ENCODE measurements at places on chromosomes 16 and 17.

DNA sequence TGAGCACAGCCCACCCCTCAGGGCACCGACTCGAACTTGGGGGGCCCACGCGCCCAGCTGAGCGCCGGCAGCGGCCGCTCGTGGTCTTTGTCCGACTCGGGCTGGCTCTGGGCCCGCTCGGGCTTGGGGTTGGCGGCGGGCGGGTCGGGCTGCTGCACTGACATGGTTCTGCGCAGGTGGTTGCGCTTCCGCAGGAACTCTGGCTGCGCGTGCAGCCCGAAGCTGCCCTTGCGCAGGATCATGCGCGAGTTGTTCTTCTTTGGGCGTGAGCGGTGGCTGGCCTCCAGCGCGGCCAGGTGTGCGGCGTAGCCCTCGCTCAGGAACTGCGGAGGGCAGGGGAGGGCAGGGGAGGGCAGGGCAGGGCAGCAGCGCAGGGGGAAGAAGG, 11.1 kb downstream of the PIMREG start:
- DNase-seq: no peak

- DNase-seq: no peak
Measured at GRCh38 chr17:44121997-44122815, 1.2 kb downstream of the HDAC5 start.

- DNase-seq: no peak
Measured at GRCh38 chr17:48612854-48613691, 2.0 kb downstream of the HOXB8 start.

DNA sequence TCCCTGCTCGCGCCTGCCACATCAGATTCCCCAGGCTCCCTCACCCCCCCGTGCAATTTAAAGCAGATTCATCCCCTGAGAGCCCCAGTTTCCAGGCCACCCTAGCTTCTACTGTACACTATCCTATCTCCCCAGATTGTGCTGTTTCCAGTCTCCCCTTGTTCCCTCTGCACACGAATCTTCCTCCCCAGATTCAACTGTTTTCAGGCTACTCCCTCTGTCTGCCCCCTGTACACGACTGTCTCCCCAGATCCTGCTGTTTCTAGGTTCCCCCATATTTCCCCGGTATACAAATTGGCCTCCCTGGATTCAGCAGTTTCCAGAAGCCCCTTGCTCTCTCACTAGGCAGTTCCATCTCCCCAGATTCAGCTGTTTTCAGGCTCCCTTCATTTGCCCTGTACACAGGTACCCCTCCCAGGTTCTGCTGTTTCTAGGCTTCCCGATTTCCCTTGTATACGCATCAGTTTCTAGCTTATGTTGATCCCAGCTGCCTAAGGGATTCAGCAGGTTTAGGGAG, 22.9 kb downstream of the COPZ2 start:
- no peak for DNase-seq

DNA sequence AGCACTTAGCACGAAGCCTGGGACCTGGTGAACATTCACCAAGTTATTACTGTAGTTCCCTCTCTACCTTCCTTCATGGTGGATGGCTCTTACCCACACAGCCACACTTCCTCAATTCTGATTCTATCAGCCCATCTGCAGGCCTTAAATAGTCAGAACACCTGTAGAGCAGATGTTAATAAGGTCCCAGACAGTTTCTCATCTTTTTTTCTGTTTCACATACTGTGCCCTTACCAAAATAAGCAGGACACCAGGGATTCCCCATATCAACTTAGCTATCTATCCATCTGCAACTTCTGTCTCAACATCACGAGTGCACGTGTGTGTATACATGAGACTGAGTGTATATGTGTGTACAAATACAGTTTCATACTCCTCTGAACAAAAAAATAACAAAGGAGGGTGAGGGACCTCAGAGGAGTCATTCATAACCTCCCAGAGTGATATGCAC, 2.8 kb downstream of the RECQL5 start:
- no peak for DNase-seq

DNA sequence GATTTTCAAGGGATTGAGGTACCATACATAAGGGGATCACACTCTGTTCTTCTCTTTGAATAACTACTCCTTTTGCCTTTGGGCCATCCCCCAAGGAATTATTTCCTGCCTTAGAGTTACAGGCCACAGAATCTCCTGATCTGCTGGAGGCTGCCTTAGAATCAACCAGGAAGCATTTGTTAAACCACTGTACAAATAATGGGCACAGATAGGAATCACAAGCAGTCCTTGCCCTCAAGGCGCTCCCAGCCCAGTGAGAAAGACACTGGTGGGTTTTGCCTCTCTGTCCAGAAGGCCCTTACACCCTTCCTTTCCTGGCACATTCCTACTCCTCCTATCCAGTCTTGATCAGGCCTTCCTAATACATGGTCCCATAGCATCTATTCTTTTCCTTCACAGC, 45.9 kb downstream of the MRTFB start:
- no peak for DNase-seq

DNA sequence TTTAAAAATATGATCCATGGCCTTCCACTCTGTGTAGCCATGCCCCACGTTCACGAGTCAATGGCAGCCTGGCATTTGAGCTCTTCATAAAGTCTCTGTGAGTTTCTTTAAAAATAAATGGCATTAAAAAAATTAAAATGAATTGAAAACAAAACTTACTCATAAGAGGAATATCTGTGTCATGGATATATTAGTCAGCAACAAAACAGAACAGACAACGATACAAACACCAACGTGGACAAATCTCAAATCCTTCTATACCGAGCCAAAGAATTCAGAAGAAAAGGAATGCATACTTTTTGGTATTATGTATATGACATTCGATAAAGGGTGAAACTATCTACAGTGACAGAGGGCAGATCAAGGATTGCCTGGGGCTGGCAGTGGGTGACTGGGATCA, 8.2 kb upstream of the CMIP start:
- no peak for DNase-seq

DNA sequence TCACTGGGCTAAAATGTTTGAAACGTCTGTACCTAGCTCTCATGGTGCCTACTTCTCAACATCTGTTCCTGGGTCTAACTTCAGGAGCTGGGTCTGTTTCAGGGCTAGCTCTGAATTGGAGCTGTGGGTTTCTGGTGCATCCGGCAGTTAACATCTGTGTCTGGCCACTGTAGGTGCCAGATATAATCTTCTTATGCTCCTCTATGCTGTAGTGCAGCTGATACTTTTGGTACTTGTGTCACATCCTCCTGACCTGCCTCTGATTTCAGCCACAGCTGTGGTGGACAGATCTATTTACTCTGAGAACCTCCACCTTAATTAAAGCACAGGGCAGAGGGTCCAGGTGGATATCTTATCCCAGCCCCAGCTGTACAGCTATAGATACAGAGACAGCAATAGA, 496.5 kb upstream of the CDH11 start:
- no peak for DNase-seq

- DNase-seq: no peak
Measured at GRCh38 chr17:9527788-9528187, 47.8 kb downstream of the STX8 start.

Measured in activated naive CD8-positive, alpha-beta T cell treated with anti-CD3 and anti-CD28 coated beads, Interleukin-2, amount 50 U/mL, for 16 hours (primary cell).